ENCODE measurements at places on chromosomes 2 and 18. TPM values are rescaled to one million over a fixed set of nuclear protein-coding genes. Genes with fewer than 3 reads are reported as not detected.

DNA sequence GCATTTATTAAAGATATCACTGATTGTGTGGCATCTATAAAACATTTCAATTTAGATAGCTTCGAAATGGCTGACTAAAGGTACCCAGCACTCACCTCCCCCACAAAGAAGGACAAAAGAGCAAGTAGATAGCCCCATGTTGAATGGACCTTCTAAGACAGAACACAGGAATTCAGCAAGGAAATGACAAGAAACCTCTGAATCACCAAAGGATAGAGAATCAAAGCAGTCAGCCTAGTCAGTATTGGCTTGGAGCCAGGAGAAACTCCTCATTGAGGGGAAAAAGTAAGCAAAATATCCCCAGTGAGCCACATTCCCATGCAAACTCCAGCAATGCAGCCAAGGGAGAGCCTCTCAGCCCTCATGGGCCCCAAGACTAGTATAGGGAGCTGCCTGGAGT lies 113.7 kb downstream of the BARD1 start:
- DNase-seq: no peak

DNA sequence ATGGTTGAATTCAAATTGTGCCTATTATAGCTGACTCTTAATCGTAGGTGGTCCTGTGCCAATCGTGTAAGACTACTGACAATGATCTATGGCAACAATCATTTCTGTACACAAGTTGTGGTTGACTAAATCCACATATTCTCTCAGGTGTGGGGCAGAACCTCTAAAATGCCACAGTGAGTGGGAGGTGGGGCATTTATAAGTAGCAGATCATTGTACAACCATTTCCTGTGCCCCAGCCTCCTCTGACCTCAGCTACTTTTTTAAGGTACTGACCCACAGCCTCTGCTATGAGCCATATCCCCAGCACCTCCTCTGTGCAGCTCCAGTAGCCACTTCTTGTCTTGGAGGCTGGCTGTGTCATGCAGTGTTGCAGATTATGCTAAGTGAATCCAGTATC lies 48.6 kb upstream of the RAPH1 start:
- no peak for DNase-seq

Gene ADD2
- total RNA-seq: 156 TPM

Gene TUBA3D
- total RNA-seq: 0.14 TPM

- no peak for DNase-seq
Observed at GRCh38 chr2:129710670-129711495, 268.6 kb upstream of the RAB6C start.

Gene C2orf15
- 0.33 TPM for total RNA-seq

DNA sequence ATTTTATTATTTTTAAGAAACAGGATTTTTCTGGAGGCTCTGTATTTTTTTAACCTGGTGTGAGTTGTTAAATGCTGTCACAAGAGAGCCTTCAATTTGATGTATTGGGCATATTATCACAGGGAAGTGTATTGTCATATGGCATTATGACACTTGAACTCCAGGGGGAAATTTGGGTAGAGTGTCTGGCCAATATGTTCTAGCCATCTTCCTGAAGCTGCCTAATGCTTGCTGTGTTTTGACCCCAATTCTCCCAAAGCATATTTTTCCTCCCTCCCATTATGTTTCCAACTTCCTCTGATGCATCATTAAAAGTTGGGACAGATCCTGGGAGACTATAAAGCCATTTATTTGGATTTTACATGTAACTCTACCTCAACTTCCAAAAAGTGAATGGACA lies 214.1 kb upstream of the SESTD1 start:
- DNase-seq: no peak

- DNase-seq: no peak
Observed at GRCh38 chr2:3503483-3503882, 15.8 kb downstream of the ADI1 start.

DNA sequence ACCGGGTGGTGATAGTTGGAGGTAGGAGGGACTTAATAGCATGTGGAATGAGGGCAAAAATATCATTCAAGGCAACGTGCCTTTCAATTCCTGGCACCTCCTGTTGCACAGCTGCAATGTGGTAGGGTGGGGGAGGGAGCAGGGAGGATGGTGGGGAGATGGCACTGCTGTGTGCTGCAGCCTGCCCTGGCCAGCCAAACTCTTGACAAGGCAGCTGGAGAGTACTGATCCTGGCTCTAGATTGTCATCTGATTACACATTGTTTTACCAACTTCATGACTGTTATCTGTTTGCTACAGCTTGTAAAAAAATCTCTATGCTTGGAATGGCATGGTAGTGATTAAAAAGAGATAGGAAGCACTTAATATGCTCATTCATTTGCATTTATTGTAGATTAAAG lies 47.7 kb downstream of the PLCL1 start:
- DNase-seq: no peak

Gene RGPD3
- total RNA-seq: 0.14 TPM

Gene CHPF
- 26.5 TPM for total RNA-seq

Gene VAMP5
- 11.3 TPM for total RNA-seq

DNA sequence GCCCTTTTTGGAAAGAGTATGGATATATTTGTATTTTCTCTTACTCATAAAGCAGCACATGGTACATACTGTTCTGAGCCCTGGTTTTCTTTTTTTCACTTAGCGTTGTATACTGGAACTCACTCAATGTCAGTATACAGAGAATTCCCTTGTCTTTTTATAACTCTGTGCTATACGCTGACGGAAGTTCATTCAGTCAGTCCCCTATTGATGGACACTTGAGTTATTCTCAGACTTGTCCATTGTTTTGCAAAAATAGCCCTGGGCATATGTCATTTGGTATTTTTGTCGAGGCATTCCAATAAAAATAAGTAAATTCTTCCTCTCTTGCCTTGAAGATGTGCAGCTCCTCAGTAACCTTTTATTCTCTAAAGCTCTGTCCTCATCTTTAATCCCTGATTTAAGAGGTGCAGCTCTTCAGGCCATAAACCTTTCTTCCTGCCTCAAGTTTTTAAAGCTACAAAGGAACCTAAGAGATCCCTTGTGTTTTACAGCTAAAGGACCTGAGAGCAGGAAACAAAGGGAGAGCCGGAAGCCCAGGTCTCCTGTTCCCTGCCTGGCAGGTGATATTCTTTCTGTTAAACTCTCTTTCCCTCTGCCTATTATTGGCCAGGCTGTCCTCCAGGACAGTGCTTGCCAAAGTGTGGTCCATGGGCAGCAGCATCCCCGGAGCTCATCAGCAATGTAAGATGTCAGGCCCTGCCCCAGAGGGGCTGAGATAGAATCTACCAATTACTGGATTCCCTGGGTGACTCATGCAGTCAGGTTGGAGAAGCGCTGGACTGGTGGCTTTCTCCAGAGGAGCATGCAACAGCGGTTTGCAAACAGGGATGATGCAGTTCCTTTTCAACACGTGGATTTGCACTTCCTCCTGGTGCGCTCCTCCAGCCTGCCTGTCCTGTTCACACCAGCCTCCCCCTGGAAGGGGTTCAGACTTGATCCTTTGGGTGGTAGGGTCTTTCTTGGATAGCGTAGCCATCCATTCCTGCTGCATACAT lies 158.0 kb downstream of the NEDD4L start:
- DNase-seq: no peak

GRCh38 chr18:70337139-70337972 lies 48.5 kb downstream of the SOCS6 start:
- no peak for DNase-seq

Gene DSG3
- total RNA-seq: not detected

Gene INHA
- total RNA-seq: 0.14 TPM

DNA sequence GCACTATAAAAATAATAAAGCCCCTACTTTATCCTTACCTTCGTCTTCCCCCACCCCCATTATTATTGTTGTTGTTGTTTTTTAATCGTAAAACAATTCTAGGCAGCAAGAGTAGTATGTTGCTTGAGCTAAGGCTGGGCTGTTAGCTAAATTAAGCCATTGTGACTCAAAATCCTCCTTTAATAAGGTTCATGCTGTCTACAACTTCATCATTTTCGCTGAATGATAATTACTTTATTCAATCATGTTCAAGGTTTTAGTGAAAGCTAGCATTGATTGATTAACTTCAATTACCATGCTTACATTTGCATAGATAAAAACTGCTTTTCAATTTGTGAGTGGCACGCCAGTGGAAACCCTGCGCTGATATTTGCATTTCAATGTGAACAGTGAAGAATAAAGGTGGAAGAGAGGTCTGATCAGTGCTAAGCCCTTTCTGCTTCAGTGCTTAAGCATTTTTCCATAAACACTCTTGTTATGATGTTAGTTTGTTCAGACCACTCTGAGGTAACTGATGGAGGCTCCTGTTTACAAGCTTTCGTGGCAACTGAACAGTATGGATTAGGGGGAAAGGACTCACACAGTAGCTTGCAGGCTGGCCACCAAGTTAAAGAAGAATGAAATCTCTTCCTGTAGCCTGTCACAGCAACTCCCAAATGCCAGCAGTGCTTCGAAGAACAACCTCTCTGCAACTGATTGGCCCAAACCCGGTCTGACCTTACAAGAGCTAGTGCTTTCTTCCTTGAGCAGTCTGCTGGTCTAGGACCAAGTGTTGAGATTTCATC lies 156.8 kb downstream of the GPD2 start:
- DNase-seq: no peak

- no peak for DNase-seq
Observed at GRCh38 chr18:48825101-48825745, 125.5 kb downstream of the SMAD7 start.

Gene TUBA3E
- total RNA-seq: not detected

DNA sequence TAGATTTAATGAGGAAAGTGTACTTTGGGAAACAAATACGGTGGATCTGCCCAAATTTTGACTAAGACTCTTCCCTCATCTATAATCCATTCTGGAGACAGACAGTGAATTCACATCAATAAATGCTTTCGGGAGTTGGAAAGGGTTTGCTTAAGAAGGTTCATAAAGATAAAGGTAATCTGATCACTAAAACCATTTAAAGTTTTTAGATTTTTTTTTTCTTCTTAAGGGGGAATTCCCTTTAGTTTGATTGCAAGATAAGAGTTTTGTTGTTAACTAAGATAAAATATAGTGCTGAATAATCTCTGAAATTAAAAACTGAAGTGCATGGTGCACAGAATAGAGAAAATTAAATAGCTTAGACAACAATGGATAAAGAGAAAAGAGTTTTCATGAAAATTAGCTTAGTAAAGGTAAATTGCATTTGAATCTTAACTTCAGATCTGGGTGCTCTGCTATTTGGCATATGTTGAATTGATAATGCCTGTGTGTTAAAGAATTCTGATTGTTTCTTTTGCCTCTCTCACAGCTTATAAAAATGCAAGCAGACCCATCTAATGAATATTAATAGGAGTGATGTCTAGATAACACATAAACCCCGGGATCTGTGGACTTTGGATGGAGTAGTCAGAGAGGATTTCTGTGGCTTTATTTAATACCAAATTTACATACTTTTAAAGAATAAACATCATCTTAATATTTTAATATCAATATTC lies 100.8 kb downstream of the MEIS1 start:
- no peak for DNase-seq

- DNase-seq: no peak
Observed at GRCh38 chr2:191488135-191488534, 189.8 kb upstream of the NABP1 start.

GRCh38 chr2:40173276-40173675 lies 278.6 kb downstream of the SLC8A1 start:
- DNase-seq: no peak

DNA sequence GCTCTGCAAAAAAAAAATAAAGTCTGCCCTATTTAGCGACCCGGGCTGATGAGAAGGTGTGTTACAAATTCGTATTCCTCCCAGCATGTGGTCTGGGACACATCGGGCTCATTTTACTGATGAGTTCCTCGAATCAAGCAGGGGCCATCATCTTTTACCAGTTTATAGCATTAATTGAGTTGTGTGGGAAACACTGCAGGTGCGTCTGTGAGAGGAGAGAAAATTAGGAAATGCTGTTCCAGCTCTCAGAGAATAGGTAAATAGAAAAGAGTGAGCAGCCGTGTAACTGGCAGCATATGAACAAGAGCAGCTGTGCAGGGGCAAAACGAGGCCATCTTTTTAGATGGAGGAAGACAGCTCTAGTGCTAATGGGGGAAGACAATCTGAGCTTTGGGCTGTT lies 216.7 kb downstream of the SETBP1 start:
- no peak for DNase-seq

DNA sequence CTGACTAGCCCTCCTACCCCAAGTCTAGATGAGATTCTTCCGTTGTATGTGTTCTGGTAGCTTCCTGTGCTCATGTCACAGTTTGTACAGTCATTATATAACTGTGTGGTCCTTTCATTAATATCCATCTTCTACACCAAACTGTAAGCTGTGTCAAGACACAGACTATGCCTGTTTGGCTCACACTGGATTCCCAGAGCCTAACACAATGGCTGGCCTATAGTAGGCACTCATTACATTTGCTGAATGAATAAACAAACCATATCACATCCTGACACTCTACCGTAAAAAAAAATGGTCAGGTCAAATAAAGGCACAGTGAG lies 72.6 kb downstream of the ANKRD44 start:
- DNase-seq: no peak

Gene SCN1A
- total RNA-seq: not detected

GRCh38 chr18:44786257-44786656 lies 105.6 kb downstream of the SETBP1 start:
- no peak for DNase-seq

- no peak for DNase-seq
Observed at GRCh38 chr18:9690418-9691188, 17.5 kb upstream of the RAB31 start.

- DNase-seq: no peak
Observed at GRCh38 chr2:200616656-200617055, 30.8 kb downstream of the AOX1 start.

DNA sequence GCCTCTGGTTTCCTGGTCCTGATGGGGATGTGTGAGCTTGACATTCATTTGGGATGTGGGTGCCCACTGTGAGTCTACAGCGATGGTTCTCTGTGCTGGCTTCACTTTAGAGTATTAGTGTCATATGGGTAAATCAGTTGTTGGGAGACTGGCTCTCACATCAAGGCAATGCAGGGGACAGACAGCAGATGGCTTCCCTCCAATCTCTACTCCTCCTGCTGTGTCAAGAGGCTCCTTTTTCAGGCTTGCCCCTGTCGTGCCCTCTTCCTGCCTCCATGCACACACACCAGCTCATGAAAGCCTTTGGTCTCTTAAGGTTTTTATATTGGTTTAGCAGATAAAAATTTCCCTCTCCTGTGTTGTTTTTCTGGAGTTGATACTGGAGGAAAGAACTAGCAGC lies 315.6 kb downstream of the RDH14 start:
- no peak for DNase-seq

- no peak for DNase-seq
Observed at GRCh38 chr18:658947-659533, 1.6 kb downstream of the TYMS start.

DNA sequence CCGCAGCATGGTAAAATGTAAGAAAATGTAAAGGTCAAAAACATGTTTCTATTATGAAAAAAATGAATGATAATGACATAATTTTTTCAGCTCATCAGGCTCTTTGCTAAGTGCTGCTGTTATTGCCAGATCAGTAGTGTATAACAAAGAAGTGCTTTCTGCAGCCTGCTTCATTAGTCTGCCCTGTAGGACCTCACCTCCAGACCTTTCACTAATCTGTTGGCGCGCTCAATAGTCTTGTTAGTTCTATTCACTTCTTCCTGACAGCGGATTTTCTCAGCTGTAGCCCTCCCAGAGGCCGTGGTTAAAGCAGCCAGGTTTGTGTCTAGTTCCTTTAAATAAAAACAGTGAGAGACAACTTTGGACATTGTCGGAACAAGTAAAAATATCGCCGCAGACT lies 97.7 kb downstream of the CDCA7 start:
- no peak for DNase-seq

- no peak for DNase-seq
Observed at GRCh38 chr2:100606726-100607343, 44.0 kb downstream of the PDCL3 start.

GRCh38 chr2:143988082-143988481 lies 531.8 kb downstream of the ZEB2 start:
- no peak for DNase-seq

GRCh38 chr2:67626656-67627055 lies 229.5 kb downstream of the ETAA1 start:
- no peak for DNase-seq
